Bronchial smooth muscle cell (primary cell): ENCODE measurements at places on chromosomes 11 and 22. TPM values are rescaled to one million over a fixed set of nuclear protein-coding genes. Genes with fewer than 3 reads are reported as not detected.

Gene GRAMD4
- total RNA-seq, result 33.1 and 44.7 TPM in 2 replicates

Gene SLC2A11
- 9.6 and 10.3 TPM in 2 replicates for total RNA-seq

Gene SLC16A8
- total RNA-seq, result 0.32 and 0.60 TPM in 2 replicates

Gene OR6T1
- not detected in 2 replicates for total RNA-seq

Gene GAS2L1
- total RNA-seq, result 3.9 and 5.0 TPM in 2 replicates

Gene ANO5
- not detected in 2 replicates for total RNA-seq

Gene SPON1
- under 0.01 TPM in 2 replicates for total RNA-seq

Gene RBM14
- 16.2 and 17.3 TPM in 2 replicates for total RNA-seq

Gene IRAG1
- total RNA-seq, result 5.7 and 6.8 TPM in 2 replicates

Gene OR10A2
- total RNA-seq, result not detected in 2 replicates
